Small intestine (tissue), 16 donors: ENCODE measurements at places on chromosomes 5 and 9. TPM values are rescaled to one million over a fixed set of nuclear protein-coding genes. Genes with fewer than 3 reads are reported as not detected.

PCDHB16 gene
- not detected for polyA plus RNA-seq

GLRA1 gene
- not detected for polyA plus RNA-seq

CBY3 gene
- polyA plus RNA-seq = not detected

TRPM6 gene
- 1.8 TPM for polyA plus RNA-seq

PLAC8L1 gene
- not detected for polyA plus RNA-seq

PCDHB5 gene
- polyA plus RNA-seq = not detected

IFNA2 gene
- polyA plus RNA-seq = not detected

DRD1 gene
- polyA plus RNA-seq = 0.07 TPM

ADAMTS6 gene
- 1.5 TPM for polyA plus RNA-seq

PDE6A gene
- not detected for polyA plus RNA-seq

PCDHGC4 gene
- polyA plus RNA-seq = not detected

IL4 gene
- polyA plus RNA-seq = not detected

GPR21 gene
- polyA plus RNA-seq = not detected

ZNF300 gene
- 1.6 TPM for polyA plus RNA-seq

SEMA6A gene
- 68.5 TPM for polyA plus RNA-seq

EGFL7 gene
- polyA plus RNA-seq = 52.5 TPM

JMY gene
- 1.6 TPM for polyA plus RNA-seq

FCN2 gene
- polyA plus RNA-seq = not detected

OR1Q1 gene
- polyA plus RNA-seq = not detected

GABRA6 gene
- polyA plus RNA-seq = not detected

MCTP1 gene
- polyA plus RNA-seq = 0.22 TPM

PRR16 gene
- polyA plus RNA-seq = 3.0 TPM

GABBR2 gene
- polyA plus RNA-seq = 0.09 TPM

CARD6 gene
- 8.8 TPM for polyA plus RNA-seq
